Aorta (tissue), 5 donors: ENCODE measurements at places on chromosomes 3 and 15. TPM values are rescaled to one million over a fixed set of nuclear protein-coding genes. Genes with fewer than 3 reads are reported as not detected.
A peak's percentile ranks its signal among the peaks of the same experiment; 100 is the strongest.

The SCN11A gene
- not detected for polyA plus RNA-seq

The EFL1 gene
- 6.0 TPM for polyA plus RNA-seq

The GATA2 gene
- polyA plus RNA-seq: 3.4 TPM

The SNAPC5 gene
- 25.0 TPM for polyA plus RNA-seq

The FAM3D gene
- 0.54 TPM for polyA plus RNA-seq

The CAV3 gene
- not detected for polyA plus RNA-seq

The KNL1 gene
- 0.03 TPM for polyA plus RNA-seq

The LPCAT4 gene
- polyA plus RNA-seq: 7.6 TPM

DNA sequence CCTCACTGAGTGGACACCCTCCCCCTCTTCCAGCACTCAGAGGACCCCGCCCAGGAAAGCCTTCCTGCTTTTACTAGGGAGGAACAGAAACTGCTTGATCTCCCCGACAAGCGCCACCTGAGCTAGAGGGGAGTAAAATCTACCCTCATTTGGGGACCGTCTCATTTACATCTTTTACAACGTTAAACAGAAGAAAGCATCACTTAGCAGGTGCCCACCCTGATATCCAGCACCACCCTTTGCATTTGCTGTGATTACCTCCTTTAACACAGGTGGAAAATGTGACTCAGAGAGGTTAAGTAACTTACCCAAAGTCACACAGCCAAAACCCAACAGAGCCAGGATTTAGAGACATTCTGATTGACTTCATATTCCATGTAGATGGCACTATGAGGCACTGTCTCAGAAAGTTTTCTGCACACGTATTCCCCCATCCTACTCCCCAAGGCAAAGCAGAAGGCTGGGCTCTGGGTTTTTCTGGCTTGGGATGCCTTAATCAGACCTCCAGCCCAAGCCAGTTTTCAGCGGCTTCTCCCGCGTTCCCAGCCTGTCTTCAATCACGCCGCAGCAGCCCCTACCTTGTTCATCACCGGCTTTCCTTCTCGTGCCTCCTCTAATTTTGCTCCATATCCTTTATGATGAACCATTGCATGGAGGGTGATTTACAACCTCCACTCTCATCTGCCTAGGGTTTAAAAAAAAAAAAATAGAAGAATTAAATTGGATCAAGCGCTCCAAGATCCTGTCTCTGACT lies 314.6 kb upstream of the PROK2 start:
- H3K27ac ChIP-seq: no peak overlapping the region
- no peaks in the 10 kb centered on the region for H3K36me3 ChIP-seq
- no peak overlapping the region for H3K4me3 ChIP-seq
- H3K27me3 ChIP-seq: no peaks in the 10 kb centered on the region
- no peaks in the 10 kb centered on the region for H3K4me1 ChIP-seq

- peaks cover 3% of the 10 kb centered on the region for H3K4me1 ChIP-seq
- no peaks in the 10 kb centered on the region for H3K27me3 ChIP-seq
- no peak for DNase-seq
- no peaks in the 10 kb centered on the region for H3K36me3 ChIP-seq
- H3K4me3 ChIP-seq: no peak overlapping the region
- no peak overlapping the region for H3K27ac ChIP-seq
Measured at GRCh38 chr3:42078677-42079076, 12.5 kb upstream of the TRAK1 start.

DNA sequence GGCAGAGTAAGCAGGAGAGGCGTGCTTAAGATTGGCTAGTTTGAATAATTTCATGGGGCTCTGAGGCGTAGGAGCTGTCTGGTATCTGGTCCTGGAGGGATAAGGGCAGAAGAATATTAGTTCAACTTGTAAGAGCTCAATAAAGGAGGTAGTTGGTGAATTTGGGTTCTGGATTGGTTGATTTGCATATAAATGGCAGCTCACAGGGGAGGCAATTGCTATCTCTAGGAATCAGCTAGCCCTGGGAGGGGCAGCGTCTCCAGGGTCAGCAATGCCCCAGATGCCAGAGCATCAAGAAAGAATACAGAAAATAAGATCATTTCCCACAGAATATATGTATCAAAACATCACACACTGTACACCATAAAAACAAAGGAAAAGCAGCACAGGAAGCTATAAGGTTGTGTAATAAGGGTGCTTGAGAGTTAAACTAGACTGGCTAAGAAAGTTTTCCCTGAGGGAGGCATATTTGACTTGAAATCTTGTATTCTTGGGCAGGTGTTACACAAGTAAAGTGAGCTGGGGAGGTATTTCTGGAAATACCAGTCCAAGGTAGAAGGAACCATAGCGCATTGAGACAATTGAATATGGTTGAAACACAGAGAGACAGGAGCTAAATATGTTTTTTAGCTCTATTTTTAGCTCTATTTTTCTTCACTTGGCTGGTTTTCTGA lies 6.1 kb downstream of the MOBP start:
- H3K4me3 ChIP-seq: no peak overlapping the region
- H3K27me3 ChIP-seq: no peaks in the 10 kb centered on the region
- no peak for DNase-seq
- no peak overlapping the region for H3K27ac ChIP-seq
- H3K36me3 ChIP-seq: no peaks in the 10 kb centered on the region
- H3K4me1 ChIP-seq: no peaks in the 10 kb centered on the region

DNA sequence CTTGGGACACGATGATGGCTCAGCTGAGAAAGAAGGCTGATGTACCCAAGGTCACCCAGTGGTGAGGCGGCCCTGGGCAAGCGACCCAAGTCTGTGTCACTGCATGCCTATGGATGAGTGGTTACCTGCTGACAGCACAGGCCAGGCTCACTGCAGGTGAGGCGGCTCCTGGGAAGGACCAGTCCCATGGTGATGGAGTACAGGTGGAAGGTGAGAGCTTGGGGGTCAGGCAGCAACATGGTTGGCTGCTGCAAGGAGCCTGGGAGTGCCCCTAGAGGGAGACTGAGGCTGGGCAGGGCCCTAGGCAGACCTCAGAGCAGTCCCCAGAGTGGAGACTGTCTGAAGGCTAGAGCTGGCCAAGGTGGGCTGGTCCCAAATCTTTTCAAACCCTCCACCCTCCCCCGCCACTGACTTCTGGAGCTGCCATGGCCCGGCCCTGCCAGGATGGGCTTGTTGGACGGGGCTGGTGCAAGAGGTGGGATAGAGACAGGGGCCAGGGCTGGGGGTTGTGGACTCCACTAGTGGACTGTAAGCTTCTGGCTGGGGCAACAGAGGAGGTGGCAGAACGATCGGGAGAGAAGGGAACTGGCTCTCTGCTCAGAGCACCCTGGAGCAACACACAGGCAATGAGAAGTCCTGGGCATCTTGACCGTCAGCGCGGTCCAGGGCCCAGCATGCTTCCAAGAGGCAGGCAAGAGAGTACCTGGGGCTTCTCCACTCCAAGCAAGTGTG lies 72.5 kb upstream of the SLC6A11 start:
- H3K4me3 ChIP-seq: no peak overlapping the region
- no peak overlapping the region for H3K27ac ChIP-seq
- no peaks in the 10 kb centered on the region for H3K36me3 ChIP-seq
- H3K27me3 ChIP-seq: no peaks in the 10 kb centered on the region

DNA sequence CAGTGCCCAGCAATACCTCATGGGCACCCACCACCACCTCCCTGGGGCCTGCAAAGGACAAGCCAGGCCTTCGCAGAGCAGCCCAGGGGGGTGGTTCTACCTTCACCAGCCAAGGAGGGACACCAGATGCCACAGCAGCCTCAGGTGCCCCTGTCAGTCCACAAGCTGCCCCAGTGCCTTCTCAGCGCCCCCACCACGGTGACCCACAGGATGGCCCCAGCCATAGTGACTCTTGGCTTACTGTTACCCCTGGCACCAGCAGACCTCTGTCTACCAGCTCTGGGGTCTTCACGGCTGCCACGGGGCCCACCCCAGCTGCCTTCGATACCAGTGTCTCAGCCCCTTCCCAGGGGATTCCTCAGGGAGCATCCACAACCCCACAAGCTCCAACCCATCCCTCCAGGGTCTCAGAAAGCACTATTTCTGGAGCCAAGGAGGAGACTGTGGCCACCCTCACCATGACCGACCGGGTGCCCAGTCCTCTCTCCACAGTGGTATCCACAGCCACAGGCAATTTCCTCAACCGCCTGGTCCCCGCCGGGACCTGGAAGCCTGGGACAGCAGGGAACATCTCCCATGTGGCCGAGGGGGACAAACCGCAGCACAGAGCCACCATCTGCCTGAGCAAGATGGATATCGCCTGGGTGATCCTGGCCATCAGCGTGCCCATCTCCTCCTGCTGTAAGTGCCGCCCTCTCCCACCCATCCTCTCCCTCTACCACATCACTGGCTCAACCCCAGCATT lies 19.2 kb upstream of the BFSP2 start:
- no peak overlapping the region for H3K4me3 ChIP-seq
- no peaks in the 10 kb centered on the region for H3K27me3 ChIP-seq
- no peaks in the 10 kb centered on the region for H3K4me1 ChIP-seq
- no peak for DNase-seq
- no peaks in the 10 kb centered on the region for H3K36me3 ChIP-seq
- H3K27ac ChIP-seq: no peak overlapping the region

- no peak overlapping the region for H3K27ac ChIP-seq
- H3K4me3 ChIP-seq: no peak overlapping the region
- no peaks in the 10 kb centered on the region for H3K36me3 ChIP-seq
- no peak for DNase-seq
- no peaks in the 10 kb centered on the region for H3K4me1 ChIP-seq
- H3K27me3 ChIP-seq: no peaks in the 10 kb centered on the region
Measured at GRCh38 chr15:75325922-75326321, 9.9 kb upstream of the COMMD4 start.

DNA sequence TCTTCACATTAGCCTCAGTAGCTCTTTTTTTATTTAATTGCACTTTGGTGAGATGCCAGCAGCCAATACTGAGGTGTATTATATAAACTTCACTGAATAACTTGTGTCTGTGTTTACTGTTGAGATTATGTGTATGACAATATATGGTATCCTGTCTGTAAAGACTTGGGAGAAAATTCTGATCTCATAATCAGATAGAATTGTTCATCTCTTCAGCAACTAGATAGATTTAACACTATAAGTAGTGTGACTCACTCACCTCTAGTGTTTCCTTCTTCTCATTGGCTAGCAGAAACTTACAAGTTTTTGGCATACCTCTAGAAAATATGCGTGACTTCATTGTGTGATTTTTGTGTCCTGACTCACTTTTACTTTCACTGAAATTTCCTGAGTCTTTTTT lies 67.6 kb upstream of the TGFBR2 start:
- no peaks in the 10 kb centered on the region for H3K4me1 ChIP-seq
- DNase-seq: no peak
- no peak overlapping the region for H3K27ac ChIP-seq
- no peaks in the 10 kb centered on the region for H3K36me3 ChIP-seq

DNA sequence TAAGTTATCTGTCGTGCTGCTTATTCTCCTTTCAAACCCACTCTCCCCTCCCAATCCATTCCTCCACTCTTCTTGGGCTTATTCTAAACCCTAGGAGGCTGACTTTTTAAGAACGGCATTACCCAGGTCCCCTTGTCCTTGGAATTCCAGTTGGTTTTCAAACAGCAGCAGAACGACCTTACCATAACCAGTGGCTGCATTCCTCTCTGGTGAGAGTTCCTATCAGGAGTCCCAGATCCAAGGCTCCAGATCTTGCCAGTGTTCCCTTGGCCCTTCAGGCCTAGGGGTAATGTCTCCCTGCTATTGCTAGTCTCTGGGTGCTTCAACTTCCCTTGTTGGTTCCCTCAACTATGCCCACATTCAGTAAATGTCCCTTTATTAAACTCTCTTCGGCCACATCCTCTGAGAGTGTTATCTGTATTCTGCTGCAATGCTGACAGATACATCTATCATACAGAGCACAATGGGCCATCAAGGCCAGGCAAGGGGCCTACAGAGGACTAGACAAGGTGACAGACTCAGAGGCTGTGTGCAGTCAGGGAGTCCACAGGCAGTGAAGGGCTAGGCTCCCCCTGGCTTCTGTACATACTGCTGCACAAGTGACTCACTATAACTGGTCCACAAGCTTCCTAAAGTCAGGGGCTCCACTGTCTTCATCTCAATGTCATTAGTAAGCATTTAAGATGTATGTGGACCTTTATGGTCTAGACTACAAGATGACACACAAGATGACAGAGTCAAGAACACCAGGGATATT lies 10.1 kb downstream of the LYSMD2 start:
- H3K36me3 ChIP-seq: no peaks in the 10 kb centered on the region
- no peak overlapping the region for H3K4me3 ChIP-seq
- no peak for DNase-seq
- no peak overlapping the region for H3K27ac ChIP-seq
- H3K27me3 ChIP-seq: no peaks in the 10 kb centered on the region
- H3K4me1 ChIP-seq: peaks cover 2% of the 10 kb centered on the region

- no peaks in the 10 kb centered on the region for H3K27me3 ChIP-seq
- no peaks in the 10 kb centered on the region for H3K36me3 ChIP-seq
- H3K4me3 ChIP-seq: no peak overlapping the region
- no peak for DNase-seq
Measured at GRCh38 chr3:111684640-111685039, 89.5 kb upstream of the ZBED2 start.

- no peak overlapping the region for H3K27ac ChIP-seq
- H3K4me1 ChIP-seq: no peaks in the 10 kb centered on the region
- no peak overlapping the region for H3K4me3 ChIP-seq
- DNase-seq: peak; percentile 69
- no peaks in the 10 kb centered on the region for H3K36me3 ChIP-seq
Measured at GRCh38 chr3:46902188-46902631, 24.7 kb downstream of the PTH1R start.

DNA sequence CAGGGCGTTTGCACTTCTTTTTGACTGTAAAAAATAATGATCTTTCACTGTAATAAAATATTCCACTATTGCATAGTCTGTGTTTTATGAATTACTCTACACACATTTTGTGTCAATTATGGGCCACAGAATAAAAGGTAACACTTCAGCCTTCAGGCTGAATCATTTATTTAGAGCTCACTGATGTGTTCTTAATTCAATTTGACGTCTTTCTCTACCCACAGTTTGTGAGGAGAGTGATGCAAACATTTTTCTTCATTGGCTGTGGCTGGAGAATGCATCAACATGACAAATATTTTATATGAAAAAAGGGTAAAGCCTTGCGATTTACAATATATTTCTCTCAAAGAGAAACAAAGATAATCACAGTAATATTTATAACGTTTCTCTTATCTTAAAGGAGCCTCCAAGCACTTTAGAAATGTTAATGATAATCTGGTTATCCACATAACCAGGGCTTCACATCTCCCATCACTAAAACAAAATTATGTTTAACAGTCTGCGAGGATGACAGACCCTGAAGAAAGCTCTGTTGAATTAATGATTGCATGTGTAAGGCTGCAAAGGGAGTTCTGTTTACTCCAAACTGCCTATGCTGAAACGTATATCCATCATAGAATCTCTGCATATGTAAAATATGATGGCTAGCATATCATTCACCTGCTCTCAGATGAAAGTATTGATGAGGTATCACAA lies 951.3 kb downstream of the ZPLD1 start:
- no peaks in the 10 kb centered on the region for H3K36me3 ChIP-seq
- DNase-seq: no peak
- H3K27me3 ChIP-seq: no peaks in the 10 kb centered on the region
